ENCODE measurements at places on chromosomes 4 and X.

DNA sequence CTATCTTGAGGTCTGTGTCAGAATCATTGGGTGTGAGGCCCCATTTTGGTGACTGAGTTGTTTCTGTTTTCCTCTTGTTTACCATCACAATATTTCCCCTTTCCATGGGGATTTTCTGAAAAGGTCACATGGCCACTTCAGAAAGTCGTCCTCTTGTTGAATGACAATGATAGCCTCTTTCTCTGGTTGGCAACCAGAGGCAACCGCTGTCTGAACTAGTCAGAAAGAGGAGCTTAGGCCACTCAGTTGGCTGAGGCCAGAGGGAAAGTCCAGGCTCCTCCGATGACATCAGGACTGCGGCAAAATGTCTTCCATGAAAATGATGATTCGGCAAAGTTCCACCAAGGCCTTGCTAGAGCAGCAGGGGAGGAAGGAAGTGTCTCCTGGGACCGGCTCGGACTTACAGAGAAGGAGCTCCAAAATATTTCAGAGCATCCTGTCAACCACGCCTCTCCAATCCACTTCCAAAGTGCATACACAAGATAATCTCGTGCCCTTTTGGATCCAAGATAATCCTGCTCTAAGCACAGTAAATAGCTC lies 19.1 kb upstream of the RBM47 start:
- no peak for DNase-seq

- no peak for DNase-seq
Observed at GRCh38 chrX:139914421-139914820, 18.4 kb downstream of the ATP11C start.

- DNase-seq = no peak
Observed at GRCh38 chr4:39305912-39306677, 60.1 kb downstream of the RFC1 start.

GRCh38 chr4:30717208-30718020 lies 2.8 kb upstream of the PCDH7 start:
- DNase-seq = peak; percentile 69

GRCh38 chrX:148024425-148025148 lies 43.5 kb downstream of the FMR1NB start:
- no peak for DNase-seq

Data from aorta (tissue), 5 donors.